ENCODE measurements at places on chromosomes 2 and 18.

- ATAC-seq, result no peak
Observed at GRCh38 chr2:2797797-2798196, 466.7 kb upstream of the MYT1L start.

DNA sequence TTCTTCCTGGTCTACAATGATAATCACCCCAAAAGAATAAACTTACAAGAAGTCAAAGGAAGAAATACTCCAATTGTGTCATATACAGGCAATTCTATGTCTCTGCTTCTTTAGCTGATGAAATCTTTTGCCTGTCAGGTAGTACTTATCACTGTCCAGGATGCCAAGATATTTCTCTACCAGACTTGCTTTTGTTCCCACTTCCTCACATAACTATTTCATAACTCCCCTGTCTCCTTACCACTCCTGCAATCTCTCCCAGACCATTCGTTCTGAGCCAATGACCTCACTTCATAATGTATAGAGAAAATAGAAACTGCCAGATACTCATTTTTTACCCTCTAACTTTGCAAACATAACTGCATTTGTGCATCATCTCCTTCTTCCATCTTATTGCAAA lies 39.1 kb downstream of the HNMT start:
- no peak for ATAC-seq

DNA sequence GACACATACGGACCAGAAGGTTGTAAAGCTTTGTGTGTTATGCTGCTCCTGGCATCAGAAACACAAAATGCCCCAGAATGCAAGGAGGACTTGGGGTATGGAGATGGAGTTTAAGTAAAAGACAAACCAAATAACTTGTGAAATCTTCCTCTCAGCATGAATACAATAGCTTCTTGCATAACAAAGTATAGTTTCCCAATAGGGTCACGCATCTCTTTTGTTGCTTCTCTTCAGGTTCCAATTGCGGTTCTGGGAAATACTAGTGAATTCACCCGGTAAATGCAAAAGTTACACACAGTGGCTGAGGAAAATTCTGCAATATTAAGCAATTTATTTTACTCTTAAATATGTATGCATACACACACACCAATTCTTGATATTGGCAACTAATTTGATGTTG lies 339.2 kb upstream of the EPHA4 start:
- no peak for ATAC-seq

- ATAC-seq, result no peak
Observed at GRCh38 chr2:183022711-183023110, 15.5 kb downstream of the NCKAP1 start.

DNA sequence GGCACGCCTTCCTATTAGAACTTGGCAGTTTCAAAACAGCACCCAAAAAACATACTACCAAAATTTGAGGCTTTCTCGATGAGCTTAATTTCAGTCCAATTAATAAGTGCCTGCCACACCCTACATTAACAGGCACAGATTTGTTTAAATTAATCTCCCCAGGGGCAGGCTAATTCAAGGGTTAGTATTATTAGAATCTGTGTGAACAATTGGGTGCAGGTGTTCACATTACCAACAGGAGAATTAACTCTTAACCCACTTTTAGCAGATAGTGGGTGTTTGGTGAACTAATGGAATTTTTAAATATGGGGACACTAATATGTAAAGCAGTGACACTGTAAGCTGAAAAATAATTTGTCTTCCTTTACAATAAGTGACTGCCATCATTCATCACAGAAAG lies 4.1 kb downstream of the MBD2 start:
- ATAC-seq, result no peak

GRCh38 chr2:184579226-184579625 lies 19.1 kb upstream of the ZNF804A start:
- no peak for ATAC-seq

DNA sequence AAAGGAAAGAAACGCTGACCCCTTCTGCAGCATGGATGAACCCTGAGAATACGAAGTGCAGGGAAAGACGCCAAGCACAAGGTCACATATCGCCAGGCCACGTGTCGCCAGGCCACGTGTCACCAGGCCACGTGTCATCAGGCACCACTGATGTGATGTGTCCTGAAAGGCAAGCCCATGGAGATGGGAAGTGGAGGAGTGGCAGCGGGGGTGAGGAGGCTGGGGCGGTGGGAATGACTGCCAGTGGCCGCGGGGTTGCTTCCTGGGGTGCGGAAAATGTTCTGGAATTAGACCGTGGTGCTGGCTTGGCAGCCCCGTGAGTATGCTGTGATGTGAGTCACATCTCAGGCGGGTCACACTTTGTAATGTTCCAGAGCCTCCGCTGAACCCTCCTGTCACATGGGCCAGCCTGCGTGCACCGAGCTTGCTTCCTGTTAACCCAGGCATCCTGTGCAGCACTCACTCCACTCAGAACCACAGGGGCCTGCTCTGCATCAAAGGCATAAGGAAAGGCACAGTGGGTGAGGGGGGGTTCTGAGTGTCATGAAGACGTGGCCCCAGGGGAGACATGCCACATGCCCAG lies 39.0 kb downstream of the SLC66A2 start:
- peak; percentile 55 for ATAC-seq

DNA sequence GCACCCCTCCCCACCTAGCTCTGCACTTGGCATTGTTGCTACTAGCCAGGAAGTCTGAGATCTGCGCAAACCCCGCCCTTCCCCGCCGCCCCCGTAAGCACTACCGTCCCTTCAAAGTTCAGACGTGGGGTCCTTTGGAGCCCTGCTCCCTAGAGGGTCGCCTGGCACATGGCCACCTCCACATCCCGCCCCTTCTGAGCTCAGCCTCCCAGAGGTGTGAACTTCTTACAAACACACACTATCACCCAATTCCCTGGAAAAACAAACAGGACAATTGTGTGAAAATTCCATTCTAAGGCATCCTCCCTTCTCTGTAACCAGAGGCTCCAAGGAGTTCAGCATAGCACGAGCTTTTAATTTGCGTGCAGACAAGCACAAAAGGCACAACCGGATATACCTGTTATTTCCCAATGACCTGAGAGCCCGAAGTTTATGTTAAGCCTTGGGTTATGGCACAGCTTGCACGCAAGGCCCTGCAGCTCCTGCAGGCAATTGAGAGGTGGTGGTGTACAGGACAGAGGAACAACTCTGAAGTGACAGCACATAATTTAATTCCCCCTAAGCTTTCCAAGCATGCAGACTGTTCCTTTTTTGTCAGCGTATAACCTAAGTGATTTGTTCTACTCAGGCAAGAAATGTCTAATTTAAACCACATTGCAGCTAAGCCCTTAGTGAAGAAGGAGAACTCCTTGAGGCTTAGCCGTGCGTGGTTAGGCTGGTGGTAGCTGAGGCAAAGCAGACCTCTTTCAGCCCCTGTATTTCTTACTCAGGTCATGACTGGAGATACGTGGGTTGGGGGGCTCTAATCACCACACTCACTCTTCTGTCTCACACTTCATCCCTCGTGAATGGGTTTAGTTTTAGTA lies 20.3 kb upstream of the CYP1B1 start:
- peak; percentile 94 for ATAC-seq

- no peak for ATAC-seq
Observed at GRCh38 chr2:226124548-226125011, 675.0 kb downstream of the IRS1 start.

DNA sequence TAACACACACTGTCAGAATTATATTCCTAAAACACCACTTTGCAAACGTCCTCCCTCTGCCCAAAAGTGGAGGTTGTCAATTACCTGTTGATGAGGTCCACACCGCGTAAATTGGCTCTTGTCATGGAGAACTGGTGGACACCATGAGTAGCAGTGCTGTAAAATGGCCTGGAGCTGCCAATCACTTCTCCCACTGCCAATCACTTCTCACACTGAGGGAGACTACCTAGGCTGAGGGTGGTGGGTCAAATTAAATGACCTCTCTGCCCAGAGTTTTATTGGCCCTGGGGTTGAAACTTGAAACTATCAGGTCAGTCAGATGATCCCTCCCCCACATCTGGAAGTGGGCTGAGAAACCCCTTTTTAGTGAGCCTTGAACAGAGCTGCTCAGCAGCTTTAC lies 89.6 kb downstream of the SOWAHC start:
- no peak for ATAC-seq

DNA sequence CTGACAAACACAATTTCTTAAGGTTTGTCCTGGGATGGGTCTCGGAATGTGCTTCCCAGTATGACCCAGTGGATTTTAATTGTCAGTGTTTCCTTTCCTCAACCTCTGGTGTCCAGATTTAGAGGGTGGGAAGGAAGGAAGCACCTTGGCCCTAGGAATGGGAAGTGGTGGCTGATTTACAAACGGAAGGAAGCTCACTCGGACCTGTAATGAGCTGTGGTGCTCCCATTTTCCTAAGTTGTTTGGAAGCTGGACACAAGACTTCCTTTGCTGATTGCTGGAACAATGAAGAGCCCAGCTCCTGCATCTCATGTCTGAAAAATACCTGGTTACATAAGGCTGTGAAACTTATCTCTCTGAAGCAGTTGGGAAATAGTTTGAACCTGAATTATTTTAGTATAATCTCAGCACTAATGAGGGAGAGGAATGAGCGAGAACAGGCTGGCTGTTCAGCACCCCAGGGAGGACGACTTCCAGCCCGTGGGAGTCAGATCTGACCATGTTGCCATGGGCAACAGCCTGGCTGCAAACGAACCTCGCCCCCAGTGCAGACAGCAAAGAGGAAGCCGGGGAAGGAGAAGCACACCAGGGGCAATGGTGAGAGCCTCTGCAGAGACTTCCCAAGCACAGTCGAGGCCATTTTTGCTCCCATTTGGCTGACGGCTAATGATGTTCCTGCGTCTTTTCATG lies 74.4 kb upstream of the ASB18 start:
- no peak for ATAC-seq

- ATAC-seq, result no peak
Observed at GRCh38 chr2:10931710-10932255, 20.0 kb downstream of the KCNF1 start.

GRCh38 chr2:129610766-129611165 lies 368.7 kb upstream of the RAB6C start:
- no peak for ATAC-seq

- ATAC-seq, result no peak
Observed at GRCh38 chr2:150571121-150571520, 83.7 kb upstream of the RND3 start.

GRCh38 chr18:76993573-76993972 lies 139.0 kb downstream of the MBP start:
- ATAC-seq, result no peak

GRCh38 chr2:75896779-75897366 lies 186.2 kb upstream of the GCFC2 start:
- ATAC-seq, result no peak

- ATAC-seq, result no peak
Observed at GRCh38 chr2:167411367-167411766, 523.1 kb downstream of the XIRP2 start.

- no peak for ATAC-seq
Observed at GRCh38 chr18:45642238-45642637, 27.0 kb downstream of the SLC14A2 start.

- ATAC-seq, result no peak
Observed at GRCh38 chr2:197993830-197994229, 189.4 kb downstream of the PLCL1 start.

DNA sequence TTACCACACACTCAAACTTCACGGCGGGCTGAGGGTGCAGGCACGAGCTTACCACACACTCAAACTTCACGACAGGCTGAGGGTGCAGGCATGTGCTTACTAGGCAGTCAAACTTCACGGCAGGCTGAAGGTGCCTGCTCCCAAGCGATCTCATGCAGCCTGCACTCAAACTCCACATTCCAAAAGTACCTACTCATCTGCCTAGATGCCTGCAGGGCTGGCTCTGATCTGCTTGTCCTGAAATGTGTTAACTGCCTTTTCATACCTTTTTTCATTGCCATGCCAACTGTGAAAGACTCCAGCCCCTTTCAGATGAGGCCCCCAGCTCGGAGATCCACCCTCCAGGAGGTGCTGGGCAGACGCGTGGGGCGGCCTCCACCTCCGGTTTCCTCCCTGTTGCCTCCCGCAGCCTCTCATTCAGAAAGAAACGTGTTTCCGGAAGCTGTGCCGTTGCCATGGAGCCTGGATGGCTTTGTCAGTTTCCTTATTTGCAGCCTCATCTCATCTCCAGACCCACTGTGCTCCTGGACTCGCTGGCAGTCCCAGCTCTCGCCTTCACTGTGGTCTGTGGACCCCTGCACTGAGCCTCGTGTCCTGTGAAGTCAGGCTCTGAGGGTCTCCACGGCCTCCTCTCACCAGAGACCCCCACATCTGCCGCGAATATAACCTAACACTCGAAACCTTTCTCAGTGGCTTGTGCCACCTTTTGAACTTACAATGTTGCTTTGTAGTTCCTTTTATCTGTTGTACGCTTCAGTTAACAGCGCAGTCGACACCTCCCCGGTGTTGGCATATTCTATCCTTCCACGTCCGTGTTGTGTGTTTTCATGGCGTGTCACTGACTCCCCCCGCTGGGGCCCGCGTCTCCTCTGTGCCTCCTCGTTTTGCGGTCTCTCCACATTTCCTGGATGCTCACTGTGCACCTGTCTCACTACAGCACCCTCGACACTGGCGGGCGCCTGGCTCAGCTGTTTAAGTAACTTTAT lies 106.1 kb upstream of the ALKAL2 start:
- ATAC-seq, result peak; percentile 87

DNA sequence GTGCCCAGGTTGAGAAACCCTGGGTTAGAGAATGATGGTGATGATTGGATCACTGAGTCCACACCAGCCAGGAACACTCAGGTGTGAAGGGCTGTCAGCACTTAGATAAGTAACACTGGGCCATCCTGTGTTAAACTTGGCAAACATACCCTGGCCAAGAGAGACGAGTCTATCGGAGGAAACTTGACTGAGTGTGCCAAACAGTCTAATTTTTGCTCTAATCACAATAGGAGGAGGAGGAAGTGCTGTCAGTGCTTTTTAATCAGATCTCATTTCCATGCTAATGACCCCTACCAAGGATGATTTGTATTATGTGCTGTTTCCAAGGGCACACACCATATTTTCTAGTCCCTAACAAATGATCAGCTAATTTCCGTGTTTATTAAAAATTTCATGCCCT lies 63.8 kb upstream of the SEC11C start:
- ATAC-seq, result peak; percentile 17

GRCh38 chr2:177432703-177433102 lies 40.1 kb downstream of the AGPS start:
- no peak for ATAC-seq

DNA sequence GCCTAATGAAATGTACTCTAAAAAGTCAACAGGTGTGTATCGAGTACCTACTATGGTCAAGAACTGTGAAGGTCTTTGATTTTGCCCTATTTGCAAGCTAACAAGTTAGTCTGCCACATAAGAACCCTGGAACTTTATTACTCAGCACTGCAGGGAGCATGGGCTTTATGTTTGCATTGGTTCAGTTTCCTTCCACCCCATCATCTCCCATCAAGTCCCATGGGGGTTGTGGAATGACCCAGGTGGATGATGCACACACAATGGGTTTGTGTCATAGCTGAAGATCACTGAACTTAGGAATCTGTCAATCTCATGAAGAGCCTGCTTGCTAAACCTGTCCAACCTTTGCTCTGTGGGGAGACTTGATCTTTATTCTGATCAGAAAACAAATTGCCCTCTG lies 265.5 kb downstream of the RPRM start:
- no peak for ATAC-seq

DNA sequence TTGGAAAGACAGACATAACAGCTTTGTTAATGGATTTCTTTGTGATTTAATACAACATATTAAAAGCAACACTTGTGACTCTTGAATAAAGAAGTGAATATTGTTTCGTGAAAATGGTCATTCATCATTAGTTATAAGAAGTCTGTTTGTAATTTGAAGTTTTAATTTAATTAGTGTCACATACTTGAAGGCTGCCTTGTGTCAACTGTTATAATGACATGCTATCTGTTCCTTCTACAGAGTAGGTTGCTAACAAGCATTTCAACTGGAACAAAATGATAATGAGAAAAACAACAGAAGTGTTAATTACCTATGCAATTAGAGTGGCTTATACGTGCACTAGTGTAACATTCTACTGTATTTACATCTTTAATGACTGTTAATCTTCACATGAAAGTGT lies 624.7 kb downstream of the LRP1B start:
- ATAC-seq, result no peak

- ATAC-seq, result no peak
Observed at GRCh38 chr2:222213049-222213448, 85.7 kb downstream of the PAX3 start.
